T47D (cell line): ENCODE measurements at places on chromosomes 11 and 22.

DNA sequence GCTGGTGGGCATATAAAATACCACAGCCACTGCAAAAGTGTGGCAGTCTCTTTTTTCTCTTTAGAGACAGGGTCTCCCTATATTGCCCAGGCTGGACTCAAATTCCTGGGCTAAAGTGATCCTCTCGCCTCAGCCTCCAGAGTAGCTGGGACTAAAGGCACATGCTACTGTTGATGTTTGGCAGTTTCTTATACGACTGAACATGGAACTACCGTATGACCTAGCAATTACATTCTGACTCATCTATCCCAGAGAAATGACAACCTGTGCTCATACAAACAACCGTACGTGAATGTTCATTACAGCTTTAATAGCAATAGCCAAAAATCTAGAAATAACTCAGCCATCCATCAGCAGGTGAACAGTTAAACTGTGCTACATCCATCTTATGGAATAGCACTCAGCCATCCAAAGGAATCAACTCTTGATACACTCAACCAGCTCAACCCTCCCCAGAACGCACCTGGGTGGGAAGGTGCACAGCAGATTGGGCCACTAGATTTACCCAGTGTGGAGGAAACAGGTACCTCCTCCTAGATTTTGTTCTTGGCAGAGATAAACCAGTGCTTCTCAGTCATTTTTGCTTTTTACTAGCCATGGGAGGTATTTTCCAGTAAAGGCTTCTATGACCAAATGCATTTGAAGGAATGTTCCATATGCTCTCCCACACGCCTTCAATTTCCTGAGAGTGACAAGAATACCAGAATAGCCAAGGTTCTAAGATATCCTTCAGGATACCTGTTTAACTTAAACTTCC is 130.5 kb downstream of the MED15 start:
- DNase-seq: no peak

DNA sequence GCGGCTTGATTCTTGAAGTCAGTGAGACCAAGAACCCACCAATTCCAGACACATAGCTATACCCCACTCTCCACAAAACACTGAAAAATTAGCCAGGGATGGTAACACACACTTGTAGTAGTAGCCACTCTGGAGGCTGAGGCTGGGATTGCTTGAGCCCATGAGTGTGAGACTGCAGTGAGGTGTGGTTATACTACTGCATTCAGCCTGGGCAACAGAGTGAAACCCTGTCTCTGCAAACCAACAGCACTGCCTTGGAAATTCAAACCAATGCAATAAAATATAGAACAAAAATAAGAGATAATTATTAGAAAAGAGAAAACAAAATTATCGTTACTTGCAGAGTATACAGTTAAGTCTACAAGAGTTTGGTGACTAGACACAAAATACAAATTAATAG is 20.2 kb upstream of the PRDM10 start:
- DNase-seq: no peak

DNA sequence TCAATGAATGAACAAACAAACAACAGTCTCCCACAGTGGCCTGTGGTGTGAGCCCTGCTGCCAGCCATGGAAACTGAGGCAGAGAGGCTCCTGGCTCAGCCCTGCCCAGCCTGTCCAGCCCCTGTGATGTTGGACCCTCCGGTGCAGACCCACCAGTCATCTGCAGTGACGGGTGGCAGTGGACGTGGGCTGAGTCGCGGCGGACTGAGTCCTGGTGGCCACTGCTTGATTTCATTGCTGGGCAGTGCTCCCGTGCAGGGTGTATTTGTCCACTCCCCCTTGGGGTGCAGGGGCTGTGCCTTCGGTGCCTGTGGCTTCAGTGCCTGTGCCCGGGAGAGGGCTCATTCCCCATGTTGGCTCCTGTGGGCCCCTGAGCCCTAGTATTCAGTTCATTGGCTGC is 31.9 kb upstream of the MUC5AC start:
- no peak for DNase-seq

DNA sequence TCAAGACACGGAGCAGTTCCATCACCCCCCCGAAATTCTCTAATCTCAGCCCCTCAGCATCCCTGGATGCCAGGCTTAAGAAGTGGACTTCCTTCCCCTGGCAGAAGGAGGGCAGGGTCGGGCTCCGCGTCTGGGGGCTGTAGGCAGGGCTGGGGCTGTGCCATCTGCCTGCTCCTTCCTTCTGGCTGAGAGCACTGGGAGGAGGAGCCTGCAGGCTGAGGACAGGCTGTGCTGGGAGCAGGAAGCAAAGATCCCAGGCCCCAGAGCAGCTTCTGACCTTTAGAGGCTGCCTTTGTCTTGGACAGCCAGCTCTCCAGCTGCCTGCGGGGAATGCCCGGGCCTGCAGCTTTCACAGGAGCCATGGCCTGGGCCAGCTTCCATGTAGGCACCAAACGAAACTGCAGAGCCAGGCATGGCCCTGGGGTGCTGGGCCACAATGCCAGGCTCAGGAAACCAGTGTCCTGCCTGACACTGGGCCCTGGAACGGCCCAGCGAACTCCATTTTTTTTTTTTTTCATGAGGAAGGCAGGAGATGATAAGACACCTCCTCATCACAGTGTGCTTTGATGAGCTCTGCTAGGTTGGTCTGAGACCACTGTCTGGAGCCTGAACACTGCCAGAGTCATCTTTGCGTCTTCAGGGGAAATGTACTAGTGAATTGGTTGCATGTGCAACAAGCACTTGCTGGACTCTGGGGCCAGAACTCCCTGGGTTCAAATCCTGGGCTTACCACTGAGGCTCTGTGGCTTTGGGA is 67.9 kb downstream of the MCM5 start:
- peak; percentile 73 for DNase-seq

DNA sequence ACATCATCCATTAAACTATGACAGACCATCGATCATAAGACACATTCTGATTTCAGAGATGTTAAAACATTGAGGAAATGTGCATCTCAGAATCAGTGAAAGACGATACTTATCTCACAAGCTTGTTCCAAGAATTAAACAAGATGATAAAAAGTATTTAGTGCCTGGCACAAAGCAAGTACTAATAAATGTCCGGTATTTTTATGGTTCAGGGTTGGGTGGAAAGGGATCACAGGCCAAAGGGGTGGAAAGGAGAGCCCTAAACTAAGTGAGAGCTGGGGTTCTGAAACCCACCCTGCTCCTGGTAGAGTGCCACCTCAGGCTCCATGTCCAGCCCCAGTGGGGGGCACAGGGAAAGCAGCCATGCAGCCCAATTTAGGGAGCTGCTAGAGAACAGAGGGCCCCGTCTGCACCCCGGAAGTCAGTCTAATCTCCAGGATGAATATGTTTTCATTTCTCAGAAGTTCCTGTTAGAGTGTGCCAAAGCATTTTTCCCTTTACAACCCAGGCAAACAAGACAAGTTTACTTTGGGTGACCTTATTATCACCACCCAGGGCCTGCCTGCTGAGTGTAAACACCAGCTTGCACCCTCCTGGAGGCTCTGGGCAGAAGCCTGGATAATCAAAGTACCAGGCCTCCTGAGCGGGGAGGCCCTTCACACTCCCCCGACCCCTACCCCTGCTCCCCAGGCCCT is 3.8 kb upstream of the CREB3L1 start:
- peak; percentile 86 for DNase-seq

DNA sequence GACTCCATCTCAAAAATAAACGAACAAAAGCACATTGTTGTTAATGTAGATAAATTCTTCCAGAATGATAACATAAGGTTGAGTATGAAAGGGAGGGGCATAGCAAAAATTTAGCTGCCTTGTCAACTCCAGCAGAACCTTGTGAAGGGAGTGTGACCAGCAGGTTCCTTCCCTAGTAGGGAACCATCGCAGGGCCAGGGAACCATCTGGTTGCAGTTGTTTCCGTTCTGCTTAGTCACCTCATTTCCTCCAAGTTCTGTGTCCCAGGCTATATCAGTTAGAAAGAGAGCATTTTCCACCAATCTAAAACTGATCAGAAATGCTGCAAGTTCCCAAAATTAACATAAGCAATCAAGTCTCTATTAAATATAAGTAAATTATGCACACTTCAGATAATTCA is 126.7 kb upstream of the BLID start:
- DNase-seq: no peak

- DNase-seq: no peak
These were observed 2.4 kb downstream of the C1QTNF4 start for GRCh38 chr11:47591764-47592163.

DNA sequence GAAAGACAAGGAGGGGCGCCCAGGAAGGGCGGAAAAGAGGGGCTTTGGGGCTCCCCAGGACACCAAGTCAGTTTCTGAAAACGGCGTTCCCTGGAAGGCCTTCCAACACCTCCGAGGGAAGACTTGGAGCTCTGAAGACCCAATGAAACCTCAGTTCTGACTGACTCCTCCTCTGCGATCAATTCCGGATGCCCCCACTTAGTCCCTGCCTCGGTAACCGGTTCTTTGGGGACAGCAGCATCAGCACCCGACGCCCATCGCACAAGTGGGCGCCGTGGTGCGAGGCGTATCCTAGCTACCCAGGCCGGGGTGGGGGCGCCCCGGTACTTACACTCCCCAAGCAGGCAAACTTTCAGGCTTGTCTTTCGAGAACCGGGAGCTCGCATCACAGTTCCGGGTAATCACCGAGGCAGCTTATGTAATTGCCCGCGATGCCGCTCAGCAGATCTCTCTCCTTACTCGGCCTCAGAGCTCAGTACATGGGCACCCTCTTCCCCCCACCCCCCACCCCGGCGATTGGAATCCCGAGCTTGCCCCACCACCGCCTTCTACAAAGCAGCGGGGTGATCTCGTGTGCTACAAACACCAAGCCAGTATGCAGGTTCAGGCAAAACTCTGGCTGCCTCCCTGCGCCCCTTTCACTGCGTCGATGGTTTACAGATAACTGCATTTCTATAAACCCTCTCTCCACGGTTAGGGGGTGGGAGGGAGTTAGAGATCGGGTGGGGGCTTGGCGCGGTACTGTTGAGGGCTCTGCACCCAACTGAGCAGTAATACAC is 2.0 kb downstream of the TENM4 start:
- no peak for DNase-seq

GRCh38 chr11:71530602-71531001 is 3.5 kb downstream of the KRTAP5-7 start:
- no peak for DNase-seq

- DNase-seq: no peak
These were observed 2.6 kb upstream of the DSCAML1 start for GRCh38 chr11:117799634-117800033.

- DNase-seq: no peak
These were observed 190.2 kb downstream of the DSCAML1 start for GRCh38 chr11:117606790-117607189.

- DNase-seq: no peak
These were observed 204.1 kb downstream of the INSC start for GRCh38 chr11:15318814-15319213.

DNA sequence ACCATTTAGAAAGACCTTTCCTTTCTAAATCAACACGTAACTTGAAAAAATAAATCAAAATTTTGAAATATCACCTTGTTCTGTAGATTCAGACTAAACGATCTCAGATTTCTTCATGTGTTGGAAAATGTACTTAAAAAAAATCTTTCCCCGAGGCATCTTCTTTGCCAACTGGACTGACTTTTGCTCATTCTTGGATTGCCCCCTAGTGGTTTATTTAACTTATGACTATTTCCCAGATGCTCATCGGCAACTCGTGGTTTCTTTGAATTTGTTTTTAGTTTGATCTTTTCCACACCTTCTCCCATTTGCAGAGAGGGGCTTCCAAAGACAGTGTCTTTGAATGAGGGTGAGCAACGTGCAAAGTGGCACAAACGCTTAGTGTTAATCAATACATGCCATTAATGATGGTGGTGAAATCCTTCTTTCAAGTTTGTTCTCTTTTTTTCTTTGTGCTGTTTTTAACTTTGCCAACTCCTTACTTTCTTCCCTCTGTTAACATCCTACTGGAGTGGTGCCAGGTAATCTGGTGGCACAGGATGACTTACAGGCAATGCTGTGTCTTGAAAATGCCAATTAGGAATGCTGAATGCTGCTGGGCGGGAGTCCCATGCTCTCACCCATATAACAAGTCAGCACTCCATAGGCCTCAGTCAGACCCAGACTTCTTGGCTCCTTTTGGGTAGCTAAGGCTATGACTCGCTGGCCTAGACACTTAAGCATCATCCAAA is 18.3 kb downstream of the PRSS23 start:
- DNase-seq: peak; percentile 81

GRCh38 chr22:20316217-20316843 is 3.5 kb downstream of the DGCR6L start:
- DNase-seq: no peak

DNA sequence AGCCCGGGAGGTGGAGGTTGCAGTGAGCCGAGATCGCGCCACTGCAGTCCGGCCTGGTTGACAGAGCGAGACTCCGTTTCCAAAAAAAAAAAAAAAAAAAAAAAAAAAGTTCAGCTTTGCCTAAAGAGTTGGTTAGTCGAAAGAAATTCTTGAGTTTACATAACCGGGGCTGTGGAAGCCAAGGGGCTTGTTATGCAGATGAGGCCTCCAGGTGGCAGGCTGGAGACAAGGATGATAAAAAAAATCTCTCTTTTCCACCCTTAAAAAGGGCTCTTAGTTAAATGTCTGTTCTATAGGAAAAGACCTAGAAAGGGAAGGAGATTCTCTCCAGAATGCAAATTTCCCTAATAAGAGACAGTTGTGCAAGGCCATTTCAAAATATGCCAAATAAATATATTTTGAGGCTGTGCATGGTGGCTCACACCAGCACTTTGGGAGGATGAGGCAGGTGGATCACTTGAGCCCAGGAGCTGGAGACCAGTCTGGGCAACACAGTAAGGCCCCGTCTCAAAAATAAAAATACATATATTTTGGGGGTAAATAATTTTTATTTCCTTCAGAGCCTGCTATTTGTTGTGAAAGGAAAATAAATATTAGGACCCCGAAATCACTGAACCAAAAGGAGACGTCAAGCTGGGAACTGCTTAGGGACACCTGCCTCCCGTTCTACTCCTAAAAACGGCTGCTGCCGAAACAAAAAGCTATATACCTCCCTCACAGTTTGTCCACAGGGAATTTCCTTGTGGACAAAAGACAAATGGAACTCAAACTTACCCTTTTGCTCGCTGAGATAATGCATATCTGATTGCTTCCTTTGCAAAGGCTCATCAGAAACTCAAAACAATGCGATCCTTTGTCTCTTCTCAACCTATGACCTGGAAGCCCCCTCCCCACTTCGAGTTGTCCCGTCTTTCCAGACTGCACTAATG is 2.4 kb upstream of the IFITM2 start:
- peak; percentile 52 for DNase-seq

DNA sequence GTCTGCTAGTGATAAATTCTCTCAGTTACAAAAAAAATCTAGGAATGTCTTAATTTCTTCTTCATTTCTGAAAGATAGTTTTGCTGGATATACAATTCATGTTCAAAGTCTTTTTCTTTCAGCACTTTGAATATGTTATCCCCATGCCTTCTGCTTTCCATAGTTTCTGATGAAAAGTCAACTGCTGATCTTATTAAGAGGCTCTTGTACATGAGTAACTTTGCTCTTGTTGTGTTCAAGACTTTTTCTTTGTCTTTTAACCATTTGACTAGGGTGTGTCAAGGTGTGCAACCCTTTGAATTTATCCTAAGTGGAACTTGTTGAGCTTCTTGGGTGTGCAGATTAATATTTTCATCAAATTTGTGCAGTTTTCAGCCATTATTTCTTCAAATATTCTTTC is 22.1 kb upstream of the ACCSL start:
- DNase-seq: no peak

DNA sequence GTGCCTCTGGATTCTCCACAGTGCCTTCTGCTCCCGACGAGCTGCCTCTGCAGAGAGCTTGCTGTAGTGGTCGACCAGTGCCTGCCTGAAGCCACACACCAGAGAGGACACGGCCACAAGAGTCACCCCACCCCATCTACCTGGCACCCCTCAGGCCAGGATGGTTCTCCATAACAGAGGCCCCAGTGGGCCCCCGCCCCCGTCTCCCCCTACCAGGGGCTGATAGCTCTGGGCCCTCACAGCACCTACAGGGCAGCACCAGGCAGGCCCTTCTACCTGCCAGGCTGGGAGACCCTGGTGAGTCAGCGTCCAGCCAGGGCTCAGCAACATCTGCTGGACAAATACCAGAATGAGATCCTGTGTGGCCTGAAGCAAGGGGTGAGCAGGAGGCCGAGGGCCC is 21.7 kb downstream of the SELENOO start:
- no peak for DNase-seq
